ENCODE measurements at places on chromosomes 4 and X. TPM values are rescaled to one million over a fixed set of nuclear protein-coding genes. Genes with fewer than 3 reads are reported as not detected.

DNA sequence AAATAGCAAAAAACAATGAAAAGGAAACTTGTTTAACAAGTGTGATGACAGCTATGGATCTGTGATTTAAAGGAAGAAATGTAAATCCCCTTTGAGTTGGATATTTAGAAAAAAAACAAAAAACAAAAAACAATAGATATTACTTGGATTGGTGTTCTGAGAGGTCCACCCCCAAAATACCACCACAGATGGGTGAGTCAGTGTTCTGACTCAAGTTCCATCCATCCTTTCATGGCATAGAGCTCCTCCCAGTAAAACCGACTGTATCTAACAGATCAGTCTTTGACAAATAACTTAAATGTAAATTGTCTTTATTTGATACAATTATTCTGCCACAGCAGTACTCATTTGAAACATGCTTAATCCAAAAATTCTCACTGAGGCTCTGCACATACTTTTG lies 27.4 kb downstream of the TMPRSS11B start:
- DNase-seq = no peak

GRCh38 chr4:8005814-8006215 lies 66.2 kb upstream of the AFAP1 start:
- DNase-seq = no peak

C4orf50 gene
- 0.07 TPM for total RNA-seq

DNA sequence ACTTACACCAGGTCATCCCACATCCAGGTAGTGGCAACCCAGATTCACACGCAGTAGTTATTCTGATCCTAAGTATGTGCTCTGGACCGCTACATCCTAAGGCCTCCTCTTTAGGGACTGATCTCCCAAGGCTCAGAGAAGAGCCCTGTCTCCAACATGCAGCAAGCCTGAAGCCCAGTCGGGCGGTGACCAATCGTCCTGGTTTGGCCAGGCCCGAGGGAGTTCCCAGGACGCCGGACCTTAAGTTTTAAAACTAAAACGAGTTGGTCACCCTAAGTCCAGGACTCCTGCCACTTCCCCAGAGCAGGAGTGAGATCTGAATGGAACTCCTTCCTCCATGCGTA lies 385 bp downstream of the LYAR start:
- no peak for DNase-seq

DNA sequence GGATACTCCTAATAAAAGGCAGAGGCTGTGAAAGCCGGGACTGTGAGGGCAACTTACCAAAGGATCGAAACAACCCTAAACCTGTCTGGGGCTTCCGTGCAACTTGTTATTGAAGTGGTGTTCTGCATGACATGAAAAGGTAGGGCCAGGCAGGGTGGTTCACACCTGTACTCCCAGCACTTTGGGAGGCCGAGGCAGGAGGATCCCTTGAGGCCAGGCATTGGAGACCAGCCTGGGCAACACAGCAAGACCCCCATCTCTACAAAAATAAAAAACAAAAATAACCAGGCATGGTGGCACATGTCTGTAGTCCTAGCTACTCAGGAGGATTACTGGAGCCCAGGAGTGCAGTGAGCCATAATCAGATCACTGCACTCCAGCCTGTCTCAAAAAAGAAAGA lies 12.3 kb downstream of the CASP3 start:
- no peak for DNase-seq

- DNase-seq = no peak
Observed at GRCh38 chrX:9476810-9477575, 12.1 kb downstream of the TBL1X start.

- no peak for DNase-seq
Observed at GRCh38 chr4:127143460-127144195, 489.1 kb upstream of the INTU start.

DNA sequence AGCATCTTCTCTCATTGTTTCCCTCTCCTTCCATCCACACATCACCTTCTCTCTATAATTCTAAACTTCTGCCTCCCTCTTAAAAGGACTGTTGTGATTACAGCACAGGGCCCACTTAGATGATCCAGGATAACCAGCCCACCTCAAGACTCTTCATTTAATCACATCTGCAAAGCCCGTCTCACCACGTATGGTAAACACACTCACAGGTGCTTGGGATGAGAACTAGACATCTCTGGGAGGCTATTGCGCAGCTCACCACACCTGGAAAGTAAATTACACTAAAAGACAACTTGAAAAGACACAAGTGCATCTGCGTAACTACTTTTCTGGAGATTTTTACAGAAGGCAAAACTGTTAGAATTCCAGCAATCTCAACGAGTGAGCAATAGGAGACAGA lies 15.4 kb upstream of the C1QTNF7 start:
- DNase-seq = no peak

DNA sequence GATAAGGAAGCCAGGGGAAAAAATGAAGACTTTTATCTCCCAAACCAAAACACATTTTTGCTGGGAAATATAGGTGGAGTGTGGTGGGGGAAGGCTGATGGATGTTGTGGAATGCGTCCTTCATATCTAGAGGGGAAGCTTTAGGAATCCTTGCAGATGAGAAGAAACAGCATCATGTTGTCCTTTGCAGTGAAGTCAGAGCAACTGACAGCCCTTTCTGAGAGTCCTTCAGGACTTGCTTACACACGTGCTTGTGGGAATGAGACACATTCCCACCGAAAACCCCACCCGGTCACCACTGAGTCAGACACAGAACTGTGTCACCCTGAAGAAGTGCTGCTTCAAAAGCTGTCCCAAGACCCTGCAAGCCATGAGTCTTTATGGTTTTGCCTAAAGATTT lies 81.5 kb downstream of the SHROOM2 start:
- DNase-seq = no peak

DNA sequence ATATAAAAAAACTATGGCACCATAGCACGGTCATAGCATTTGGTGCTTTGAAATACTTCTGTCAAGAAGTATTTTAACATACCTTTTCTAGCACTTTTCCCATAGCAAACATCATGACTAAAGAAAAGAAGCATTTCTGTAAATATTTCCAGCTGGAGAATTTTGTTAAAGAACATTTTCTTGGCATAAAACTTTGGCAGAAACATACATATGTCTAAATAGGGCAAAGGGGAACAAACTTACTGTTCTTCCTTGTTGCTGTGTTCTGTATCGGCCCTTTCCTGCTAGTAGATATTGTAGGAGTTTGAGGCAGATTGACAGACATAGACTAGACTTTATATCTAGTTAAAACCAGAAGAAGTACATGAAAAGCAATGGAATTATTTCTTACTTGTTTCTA lies 2368.5 kb downstream of the PCDH7 start:
- no peak for DNase-seq

DNA sequence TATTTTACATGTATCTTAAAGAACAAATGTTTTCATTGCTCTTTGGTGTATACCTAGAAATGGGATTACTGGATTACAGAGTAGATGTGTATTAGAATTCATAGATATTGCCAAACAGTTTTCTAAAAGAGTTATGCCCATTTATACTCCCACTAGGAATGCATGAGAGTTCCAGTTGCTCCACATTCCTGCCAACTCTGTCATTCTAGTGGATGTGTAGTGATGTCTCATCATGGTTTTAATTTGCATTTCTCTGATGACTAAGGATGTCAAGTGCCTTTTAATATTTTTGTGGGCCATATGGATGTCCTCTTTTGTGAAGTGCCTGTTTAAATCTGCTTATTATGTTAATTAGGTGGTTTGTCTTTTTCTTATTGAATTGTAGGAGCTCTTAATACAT lies 65.6 kb upstream of the BMP2K start:
- no peak for DNase-seq

PABPC1L2A gene
- not detected for total RNA-seq

- no peak for DNase-seq
Observed at GRCh38 chr4:156723951-156724668, 247.5 kb downstream of the PDGFC start.

GRCh38 chrX:23118890-23119527 lies 119.2 kb downstream of the DDX53 start:
- no peak for DNase-seq

DNA sequence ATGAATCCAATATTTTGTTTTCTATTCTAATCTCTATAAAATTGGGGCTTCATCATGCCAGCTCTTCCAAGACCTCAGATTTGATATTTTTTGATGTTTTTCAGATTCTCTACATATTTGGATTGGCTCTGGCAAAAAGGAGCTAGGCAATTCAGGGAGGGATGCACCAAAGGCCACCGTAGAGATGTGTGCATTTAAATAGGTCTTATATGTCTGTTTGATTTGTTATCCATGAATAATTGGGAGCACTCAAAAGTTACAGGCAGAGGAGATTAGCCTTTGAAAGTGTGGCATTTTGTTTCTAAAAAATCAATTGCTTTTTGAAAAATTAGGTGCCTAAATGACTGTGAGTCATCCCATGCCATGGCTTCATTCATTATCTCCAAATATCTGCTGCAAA lies 147.1 kb upstream of the RPS6KA6 start:
- no peak for DNase-seq

- no peak for DNase-seq
Observed at GRCh38 chr4:1215141-1216075, 33.5 kb downstream of the CTBP1 start.

DNA sequence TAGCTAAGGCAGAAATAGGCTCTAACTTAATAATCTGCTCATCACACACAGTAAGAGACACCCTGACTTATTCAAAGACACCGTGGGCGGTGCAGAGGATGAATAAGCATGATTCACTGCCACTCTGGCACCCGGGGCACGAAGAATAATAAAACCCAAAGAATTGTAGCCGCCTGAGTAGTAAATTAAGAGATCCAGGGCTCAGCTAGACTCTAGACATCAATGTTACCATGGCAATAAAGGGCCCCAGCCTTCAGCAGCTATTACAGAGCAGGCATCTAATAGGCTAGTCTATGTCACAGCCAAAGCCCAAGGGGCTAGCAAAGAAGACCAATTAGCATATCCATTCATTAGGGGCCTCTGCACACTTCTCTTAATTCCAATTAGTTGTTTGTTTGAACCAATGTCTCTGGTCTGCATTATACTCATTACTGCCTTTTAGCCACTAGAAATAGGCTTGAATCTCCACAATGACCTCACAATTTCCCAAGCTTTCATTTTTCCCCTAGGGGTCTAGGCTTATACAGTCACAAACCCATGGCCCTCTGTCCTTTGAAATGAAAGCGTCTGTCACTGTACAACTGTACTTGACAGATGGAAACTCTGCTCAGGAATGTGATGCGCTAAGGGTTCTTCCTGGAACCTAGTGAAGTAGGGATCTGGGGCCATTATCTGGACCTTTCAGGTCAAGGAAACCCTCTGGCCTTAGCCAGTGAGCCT lies 3.0 kb upstream of the ATP1B4 start:
- peak; percentile 64 for DNase-seq
